Right renal pelvis (tissue), 4 donors: ENCODE measurements at places on chromosomes 11 and 22. TPM values are rescaled to one million over a fixed set of nuclear protein-coding genes. Genes with fewer than 3 reads are reported as not detected.

DNA sequence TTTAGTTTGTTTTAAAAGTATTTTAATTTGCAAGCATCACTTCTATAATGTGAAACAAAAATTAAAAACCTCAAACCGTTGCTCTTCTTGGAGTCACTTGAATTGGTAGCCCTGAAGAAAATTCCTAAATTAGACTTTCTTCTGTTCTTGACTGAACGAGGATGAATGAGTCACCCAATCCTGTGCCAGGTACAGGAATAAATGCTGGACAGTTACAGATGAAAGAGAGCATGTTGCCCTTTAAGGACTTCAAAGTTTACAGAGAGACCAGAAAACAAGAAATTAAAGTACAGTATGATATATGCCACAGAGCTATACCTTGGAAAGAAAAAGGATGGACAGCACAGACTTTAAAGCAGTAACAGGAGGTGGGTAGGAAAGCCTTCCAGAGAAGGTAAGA, 41.3 kb upstream of the CXCR5 start:
- no peak for DNase-seq

DNA sequence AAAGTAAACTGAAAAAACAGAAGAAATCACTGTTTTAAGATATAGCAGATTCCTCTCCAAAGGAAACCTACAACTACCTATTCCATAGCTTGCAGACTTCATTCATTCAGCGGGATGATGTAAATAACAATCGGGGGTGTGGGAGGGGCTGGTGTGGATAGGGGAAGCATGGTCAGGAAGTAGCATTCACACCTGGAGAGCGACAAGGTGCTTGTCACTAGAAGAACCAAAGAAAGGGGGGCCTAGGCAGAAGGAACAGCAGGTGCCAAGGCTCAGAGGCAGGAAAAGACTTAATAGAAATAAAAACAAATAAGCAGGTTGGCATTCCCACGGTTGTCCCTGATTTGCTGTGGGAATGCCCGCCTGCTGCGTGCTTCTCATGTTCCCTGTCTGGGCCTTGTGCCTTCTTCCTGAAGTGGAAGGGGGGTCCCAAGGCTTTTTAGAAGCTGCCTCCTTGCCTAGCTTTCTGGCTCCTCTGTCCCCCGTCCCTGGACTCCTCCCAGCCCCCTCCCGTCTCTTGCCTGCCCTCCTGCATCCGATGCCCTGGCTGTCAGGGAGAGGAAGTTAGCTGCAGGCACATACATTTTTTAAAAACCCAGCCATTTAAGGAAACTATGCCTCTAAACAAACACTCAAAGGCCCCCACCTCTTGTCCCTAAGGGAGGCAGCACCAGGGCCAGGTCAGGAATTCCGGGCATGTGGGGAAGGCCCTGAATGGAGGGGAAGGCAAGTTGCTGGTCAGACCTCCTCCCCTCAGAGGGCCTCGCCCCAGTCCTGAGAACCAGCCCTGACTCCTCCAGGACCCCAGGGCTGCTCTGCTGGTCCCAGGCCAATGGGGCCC, 54.7 kb upstream of the PRDM11 start:
- DNase-seq, result no peak

GRCh38 chr11:129852125-129852740, 36.6 kb downstream of the TMEM45B start:
- DNase-seq, result no peak

DNA sequence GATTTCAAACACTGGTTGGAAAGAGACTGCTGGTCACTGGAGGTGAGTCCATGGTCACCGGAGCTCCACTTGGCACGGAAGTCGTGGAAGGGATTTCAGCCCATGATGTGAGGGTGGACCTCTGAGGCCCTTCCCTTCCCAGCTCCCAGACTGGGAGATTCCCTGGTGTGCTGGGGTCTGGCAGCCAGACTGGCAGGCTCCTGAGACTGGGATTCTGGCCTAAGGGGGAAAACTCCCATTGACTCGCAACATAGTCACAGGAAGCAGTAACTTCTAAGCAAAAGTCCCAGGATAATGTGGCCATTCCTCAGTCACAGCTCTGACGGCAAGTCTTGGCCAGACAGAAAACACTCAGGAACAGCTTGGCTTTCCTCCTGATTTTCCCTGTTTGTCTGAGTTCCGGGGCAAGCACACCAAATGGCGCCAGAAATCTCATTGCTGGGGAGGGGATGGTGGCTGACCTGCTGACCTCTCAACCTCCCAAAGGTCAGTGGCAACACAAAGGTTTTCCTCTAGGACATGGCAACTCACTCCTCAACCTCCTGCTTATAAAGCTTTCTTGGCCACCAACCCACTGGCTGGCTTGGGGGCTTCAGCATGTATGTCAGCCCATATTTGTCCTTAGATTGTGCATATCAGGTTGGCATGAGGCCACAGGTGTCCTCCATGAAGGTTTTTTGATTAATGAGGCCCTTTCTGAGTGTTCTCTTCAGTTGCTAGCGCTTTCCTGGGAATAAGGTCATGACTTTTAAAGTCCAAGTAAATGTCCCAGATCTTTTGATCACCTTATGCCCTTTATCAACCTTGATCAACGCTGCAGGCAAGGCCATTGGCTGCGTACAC, 99.5 kb downstream of the CCDC81 start:
- DNase-seq, result no peak

- no peak for DNase-seq
Measured at GRCh38 chr11:34305780-34306179, 52.0 kb downstream of the ABTB2 start.

GRCh38 chr11:73464347-73464746, 88.1 kb downstream of the RELT start:
- no peak for DNase-seq

GRCh38 chr11:35303596-35304385, 115.6 kb downstream of the SLC1A2 start:
- DNase-seq, result no peak

The RGL4 gene
- 3.1 TPM for polyA plus RNA-seq

The PHLDA2 gene
- 2.5 TPM for polyA plus RNA-seq

The TNNT3 gene
- 6.4 TPM for polyA plus RNA-seq
